ENCODE measurements at places on chromosomes 5 and 9.

DNA sequence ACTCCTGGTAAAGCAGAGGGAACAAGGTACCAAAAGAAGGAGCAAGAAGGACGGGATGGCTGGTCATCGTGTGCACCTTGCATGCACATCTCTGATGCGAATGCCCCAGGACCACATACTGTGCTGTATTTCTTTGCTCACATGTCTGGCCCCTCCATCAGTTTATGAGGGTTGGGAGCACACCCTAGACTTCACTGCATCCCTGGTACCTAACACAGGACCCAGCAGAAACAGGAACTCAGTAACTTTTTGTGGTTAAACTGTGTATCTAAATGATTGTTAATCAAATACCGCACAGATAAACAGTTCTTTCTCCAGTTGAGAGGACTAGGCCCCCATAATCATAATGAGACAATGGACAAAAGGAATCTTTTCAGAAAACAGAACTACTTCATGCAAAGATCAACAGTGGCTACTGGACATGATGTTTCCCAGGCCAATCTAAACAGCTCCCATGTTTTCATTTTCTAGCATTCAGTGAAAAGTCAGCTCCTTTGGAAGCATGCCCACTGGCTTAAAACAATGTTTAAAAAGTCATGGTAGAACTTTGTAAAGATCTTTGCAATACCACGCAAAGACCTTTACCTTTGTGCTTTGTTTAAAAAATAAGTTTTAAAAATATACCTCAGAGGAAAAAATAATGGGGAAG, 55.5 kb upstream of the IFNK start:
- DNase-seq = no peak

GRCh38 chr9:90097237-90097636, 492.4 kb downstream of the GADD45G start:
- DNase-seq = no peak

DNA sequence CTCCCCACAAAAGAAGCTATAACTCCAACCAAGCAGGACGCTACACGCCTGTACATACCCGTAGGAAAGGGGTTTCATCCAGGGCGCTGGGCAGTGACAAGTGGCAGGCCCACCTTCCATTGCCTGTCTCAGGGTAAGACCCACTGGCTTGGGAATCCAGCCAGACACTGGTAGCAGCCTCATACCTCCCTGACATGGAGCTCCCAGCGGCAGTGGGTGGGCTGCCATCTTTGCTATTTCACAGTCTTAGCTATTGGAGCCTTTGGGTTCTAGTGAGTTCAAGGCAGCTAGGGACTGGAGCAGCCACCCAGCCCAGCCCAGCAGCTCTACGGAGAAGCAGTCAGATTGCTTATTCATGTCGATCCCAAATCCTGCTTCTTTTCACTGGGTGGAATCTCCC, 3.4 kb upstream of the IFNA10 start:
- DNase-seq = no peak

DNA sequence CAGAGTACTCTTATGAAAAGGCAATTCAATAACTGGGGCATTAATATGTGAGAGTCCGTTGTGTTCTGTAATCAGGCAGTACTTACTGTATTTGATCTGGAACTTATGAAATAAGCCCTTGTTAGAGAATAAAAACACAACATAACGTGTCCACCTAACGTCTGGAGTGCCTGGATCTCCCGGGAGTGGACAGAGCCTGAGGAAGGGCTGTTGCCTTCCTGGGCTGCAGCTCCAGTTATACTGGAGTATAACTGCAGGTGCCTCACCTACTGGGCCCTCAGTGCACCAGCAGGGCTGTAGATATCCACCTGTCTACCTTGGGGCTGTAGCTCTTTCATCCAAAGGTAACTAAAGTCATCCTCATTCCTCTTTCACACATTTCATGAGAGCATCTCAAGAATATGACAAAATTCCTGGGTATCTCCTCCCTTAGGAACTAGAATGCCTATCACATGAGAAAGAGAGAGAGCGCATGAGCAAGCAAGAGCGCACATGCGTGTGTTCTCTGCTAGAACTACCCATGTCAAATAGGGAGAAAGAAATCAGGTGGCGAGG, 200.1 kb downstream of the GAPVD1 start:
- DNase-seq = no peak

DNA sequence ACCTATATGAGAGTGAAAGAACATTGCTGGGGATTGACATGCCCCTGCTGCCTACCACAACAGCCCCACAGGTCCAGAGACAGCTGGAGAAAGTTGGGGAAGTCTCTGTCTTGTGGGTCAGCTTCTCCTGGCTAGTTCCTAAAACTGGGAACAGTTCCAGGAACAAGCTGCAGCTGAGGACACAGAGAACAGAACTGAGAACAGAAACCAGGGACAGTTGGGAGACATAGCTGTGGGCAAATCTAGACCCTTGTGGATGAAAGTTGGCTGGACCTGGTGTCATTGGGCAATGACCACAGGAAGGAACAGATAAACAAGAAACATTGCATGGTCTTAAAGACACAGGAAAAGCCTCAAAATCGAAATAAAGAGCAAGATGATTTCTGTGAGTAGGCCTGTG, 58.3 kb upstream of the MOCS2 start:
- no peak for DNase-seq

GRCh38 chr9:131666774-131667173, 73.1 kb downstream of the RAPGEF1 start:
- DNase-seq = no peak

DNA sequence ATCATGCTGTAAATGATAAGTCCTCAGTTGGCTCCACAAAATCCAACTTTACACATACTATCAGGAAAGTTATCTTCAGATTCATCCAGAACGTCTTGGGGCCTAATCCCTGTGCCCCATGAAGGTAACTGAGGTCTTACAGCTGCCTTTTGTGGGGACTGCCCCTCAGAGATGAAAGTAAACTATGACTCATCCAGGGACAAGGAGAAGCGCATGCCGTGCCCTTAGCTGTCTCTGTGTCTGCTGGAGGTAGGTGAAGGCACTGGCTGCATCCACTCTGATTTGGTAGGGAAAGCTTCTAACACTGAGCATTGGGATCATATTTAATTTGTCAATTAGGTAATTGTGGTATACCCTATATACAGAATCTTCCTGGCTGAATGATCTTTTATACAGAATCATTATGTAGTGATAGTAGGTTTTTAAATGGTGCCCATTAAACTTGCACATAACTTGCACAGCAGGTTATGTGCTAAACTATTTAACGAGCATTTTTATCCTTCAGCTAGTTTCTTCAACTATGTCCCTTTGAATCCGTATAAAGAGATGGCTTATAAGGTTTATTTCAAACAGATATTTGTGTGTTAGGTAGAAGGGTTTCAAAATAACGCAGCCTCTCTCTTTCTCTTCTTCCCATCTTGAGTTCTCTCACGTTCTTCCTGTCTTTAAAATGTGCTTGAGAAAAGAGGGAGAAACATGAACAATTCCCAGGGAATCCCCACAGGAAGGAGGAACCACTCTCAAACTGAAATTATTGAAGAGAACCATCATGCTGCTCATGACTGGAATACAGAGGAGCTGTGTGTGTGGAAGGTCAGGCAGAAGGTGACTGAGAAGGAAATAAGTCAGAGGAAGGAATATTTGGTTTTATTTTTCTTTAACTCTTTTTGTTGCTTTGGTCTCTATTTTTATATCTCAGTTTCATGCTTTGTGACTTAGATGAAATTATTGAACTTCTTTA, 250.9 kb downstream of the CD180 start:
- DNase-seq = peak; percentile 29

- no peak for DNase-seq
Measured at GRCh38 chr9:135220601-135221575, 133.4 kb downstream of the OLFM1 start.

GRCh38 chr9:95010431-95010838, 283.9 kb downstream of the AOPEP start:
- no peak for DNase-seq

GRCh38 chr5:107074996-107075395, 595.7 kb downstream of the EFNA5 start:
- no peak for DNase-seq

DNA sequence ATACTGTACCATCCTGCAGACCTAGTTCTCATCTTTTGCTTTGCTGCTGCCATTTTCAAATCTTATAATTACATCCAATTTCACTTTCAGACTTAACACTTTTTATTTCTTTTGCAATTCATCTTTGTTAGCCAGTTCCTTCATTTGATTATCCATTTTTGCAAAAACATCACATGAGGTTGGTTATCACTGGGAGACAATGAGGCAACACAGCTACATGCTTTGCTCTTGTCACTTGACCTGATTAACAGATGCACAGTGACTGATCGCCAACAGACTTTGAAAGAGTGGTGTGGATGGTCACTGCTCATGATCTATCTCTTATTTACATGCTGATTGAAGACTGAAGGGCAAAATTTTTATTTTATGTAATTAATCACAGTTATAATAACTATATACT, 17.0 kb upstream of the RNF20 start:
- DNase-seq = no peak

GRCh38 chr5:160379511-160379910, 9.1 kb upstream of the C1QTNF2 start:
- DNase-seq = no peak

GRCh38 chr5:89005990-89006389, 123.0 kb upstream of the MEF2C start:
- DNase-seq = no peak

- no peak for DNase-seq
Measured at GRCh38 chr5:170538696-170539586, 35.1 kb downstream of the KCNIP1 start.

DNA sequence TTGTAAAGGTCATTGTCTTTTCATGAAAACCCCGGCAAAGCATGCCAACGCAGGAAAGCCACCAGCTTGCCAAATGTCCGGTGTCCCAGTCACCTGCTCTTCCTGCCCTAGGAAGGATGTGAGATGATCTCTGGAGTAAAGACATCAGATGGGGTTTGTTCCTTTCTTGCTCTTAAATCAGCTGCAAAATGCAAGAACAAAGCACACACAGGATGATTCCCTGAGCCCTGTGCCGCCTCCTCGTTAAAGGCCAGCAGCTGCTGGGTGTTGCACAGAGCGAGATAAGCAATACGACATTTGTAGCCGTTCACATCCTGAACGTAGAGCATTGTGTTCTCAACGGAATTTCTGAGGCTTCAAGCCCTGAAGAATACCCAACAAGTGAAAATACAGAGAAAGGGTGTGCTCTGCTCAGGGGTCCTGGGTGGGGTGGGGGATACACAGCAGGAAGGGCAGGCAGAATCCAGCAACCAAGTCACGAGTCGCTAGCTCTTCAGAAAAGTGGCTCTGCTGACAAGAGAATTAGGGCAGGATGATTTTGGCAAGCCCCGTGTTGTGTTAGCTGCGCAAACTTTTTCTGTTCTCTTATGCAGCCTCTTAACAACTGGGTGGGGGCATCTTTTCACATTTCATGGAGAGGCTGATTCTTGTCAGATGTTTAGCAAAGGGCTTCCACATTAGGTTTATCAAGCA, 229.2 kb upstream of the MAP3K1 start:
- DNase-seq = no peak

- DNase-seq = no peak
Measured at GRCh38 chr9:99335280-99335679, 113.2 kb downstream of the SEC61B start.

- DNase-seq = no peak
Measured at GRCh38 chr5:138529812-138530211, 13.2 kb downstream of the ETF1 start.

- DNase-seq = no peak
Measured at GRCh38 chr9:72733895-72734294, 212.5 kb downstream of the TMC1 start.

Data from urothelium cell line (cell line).